Endothelial cell of umbilical vein (primary cell): ENCODE measurements at places on chromosomes 6 and 20. TPM values are rescaled to one million over a fixed set of nuclear protein-coding genes. Genes with fewer than 3 reads are reported as not detected.
A peak's percentile ranks its signal among the peaks of the same experiment; 100 is the strongest.

DNA sequence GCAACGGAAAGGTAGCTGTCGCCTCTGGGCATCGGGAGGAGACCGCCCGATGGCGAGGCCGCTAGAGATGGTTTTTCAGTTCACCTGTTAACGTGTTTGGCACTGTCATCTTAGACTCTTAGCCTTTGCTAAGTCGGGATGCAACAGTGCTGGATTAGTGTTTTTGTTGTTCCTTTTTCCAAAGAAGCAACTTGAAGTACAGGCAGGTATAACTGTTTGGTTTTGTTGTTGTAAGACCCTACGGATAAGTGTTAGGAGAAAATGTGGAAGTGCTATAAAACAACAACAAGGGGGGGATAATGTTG, 723 bp downstream of the MANEA start:
- no peak for DNase-seq

DNA sequence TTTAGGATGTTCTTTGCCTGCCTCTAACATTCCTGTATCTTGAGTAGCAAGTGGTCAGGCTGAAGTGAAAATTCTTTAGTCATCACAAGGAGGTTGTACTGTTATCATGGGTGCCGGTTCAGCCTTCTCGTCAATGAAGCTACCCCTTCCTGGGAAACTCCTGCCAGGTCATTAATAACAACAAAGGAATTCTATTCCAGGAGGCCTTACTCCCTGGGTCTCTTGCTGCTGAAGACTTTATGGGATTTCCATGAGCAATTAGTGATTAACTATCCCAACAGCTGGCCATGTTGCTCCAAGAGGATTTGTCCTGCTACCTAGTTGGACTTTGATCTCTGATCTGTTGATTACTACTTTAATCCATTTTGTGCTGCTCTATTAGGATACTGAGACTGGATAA, 62.7 kb upstream of the ELOVL5 start:
- no peak for DNase-seq

GRCh38 chr6:42742116-42742894, 3.6 kb downstream of the TBCC start:
- peak; percentile 75 for DNase-seq

DNA sequence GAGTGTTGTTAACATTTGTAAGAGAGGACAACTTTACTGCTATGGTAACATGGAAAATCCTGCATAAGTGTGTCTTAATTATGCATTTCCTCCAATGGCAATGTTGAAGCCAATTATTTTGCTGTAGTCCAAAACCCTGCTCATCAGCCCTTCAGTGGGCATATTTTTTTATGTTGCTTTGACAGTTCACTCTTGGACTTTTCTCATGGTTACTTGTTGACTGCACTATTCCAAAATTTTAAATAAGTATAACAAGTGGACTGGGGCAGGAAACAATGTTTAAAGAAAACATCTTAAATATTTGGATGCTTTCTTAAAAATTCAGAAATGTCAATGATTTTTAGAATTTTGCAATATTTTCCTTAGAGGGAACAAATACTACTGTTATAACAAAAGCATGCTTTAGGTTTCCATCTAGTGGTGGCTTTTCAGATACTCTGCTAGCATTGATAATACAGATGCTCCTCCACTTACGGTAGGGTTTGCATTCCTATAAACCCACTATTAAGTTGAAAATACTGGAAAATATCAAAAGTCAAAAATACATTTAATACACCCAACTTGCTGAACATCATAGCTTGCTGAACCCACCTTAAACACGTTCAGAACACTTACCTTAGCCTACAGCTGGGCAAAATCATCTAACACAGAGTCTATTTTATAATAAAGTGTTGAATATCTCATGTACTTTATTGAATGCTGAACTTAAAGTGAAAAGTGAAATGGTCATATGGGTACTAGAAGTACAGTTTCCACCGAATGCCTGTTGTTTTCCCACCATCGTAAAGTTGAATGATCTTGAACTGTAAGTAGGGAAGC, 86.4 kb downstream of the ADGRG6 start:
- DNase-seq: peak; percentile 81

- DNase-seq: no peak
Observed at GRCh38 chr20:35888657-35889056, 65.6 kb downstream of the SCAND1 start.

DNA sequence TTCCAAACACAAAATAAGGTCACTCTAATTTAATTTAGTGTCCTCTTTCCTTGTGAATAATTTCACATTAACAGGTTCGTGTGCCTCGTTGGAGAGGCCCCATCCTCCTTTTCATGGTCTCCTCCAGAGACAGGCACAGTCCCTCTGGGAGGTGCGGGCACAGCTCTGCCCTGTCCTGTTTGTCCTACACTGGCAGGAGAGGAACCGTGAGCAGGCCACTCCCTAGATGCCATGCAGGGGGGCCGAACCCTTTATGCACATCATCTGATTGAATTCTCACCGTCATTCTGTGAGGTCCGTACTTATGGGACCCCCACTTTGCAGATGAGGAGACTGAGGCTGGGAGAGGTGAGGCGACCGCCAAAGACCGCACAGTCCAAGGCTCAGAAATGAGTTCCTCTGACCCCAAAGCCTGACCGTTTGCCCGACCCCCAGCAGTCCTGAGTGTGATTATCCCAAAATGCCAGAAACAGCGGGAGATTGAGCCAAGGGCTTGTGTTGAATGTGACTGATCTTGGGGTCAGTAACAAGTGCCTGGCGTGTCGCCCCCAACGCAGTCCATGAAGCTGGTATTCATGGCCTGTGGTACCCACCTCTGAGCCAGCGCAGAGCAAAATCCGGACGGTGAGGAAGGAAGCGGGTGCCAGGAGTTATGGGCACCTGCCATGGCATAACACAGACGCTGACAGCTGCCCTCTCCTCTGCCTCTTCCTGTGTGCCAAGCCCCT, 43.5 kb downstream of the PMEPA1 start:
- no peak for DNase-seq

DNA sequence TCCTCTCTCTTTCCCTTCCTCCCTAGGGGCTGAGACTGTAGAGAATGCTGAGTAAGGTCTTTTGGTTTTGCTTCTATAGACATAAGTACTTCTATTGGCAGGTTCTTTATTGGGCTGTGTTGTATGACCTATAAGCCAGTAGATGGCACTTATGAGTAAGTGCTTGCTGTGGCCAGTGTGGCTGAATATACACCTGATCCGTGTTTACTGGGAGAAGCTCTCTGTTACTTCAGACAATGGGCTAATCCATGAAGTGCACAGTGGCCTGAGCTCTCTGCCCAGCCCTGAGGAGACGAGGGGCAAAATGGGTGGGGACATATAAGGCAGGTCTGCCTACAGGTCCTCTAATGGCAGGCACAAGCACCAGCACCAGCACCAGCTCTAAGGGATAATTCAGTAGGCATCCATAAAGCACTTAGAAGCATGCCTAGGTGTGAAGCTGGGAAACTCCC, 610.3 kb downstream of the RNF144B start:
- peak; percentile 7 for DNase-seq

- DNase-seq: no peak
Observed at GRCh38 chr20:59939052-59939878, 840 bp downstream of the PPP1R3D start.

The C6orf163 gene
- total RNA-seq: 2.2 and 2.5 TPM in 2 replicates

The ZC2HC1B gene
- total RNA-seq: not detected in 2 replicates

The CALHM6 gene
- not detected in 2 replicates for total RNA-seq
